ENCODE measurements at places on chromosomes 2 and 18.
A peak's percentile ranks its signal among the peaks of the same experiment; 100 is the strongest.

- no peak for DNase-seq
These were observed 211.0 kb downstream of the HAUS1 start for GRCh38 chr18:46315161-46315560.

GRCh38 chr18:40949114-40949950 is 1005.7 kb upstream of the PIK3C3 start:
- DNase-seq = no peak

- no peak for DNase-seq
These were observed 23.3 kb downstream of the LDLRAD4 start for GRCh38 chr18:13241893-13242175.

DNA sequence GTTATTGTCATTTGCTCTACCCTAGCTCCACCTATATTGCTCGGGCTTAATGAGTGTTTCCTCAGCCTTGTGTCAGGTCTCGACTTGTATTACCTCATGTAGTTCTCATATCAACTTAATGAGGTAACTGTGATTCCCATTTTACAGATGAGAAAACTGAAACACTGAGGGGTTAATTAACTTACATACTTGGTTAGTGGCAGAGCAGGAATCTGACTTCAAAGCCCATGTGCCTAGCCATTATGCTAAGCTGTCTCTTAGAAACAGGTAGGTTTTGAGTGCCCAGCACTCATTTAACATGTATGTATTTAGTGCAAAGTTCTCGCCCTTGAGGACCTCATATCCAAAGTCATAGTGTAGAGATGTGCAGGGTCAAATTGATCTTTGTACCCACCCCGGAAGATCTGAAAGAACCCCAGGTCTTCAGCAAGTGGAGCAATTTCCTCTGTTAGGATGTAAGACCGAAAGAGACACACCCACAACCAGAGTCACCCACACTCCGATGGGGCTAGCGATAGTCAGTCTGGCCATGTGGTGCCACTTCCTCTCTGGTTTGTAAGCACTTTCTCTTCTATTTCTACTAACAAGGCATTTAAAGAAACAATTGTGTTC is 121.0 kb upstream of the SLC39A10 start:
- peak; percentile 63 for DNase-seq

- DNase-seq = no peak
These were observed 60.8 kb downstream of the LIMS1 start for GRCh38 chr2:108594982-108595464.

DNA sequence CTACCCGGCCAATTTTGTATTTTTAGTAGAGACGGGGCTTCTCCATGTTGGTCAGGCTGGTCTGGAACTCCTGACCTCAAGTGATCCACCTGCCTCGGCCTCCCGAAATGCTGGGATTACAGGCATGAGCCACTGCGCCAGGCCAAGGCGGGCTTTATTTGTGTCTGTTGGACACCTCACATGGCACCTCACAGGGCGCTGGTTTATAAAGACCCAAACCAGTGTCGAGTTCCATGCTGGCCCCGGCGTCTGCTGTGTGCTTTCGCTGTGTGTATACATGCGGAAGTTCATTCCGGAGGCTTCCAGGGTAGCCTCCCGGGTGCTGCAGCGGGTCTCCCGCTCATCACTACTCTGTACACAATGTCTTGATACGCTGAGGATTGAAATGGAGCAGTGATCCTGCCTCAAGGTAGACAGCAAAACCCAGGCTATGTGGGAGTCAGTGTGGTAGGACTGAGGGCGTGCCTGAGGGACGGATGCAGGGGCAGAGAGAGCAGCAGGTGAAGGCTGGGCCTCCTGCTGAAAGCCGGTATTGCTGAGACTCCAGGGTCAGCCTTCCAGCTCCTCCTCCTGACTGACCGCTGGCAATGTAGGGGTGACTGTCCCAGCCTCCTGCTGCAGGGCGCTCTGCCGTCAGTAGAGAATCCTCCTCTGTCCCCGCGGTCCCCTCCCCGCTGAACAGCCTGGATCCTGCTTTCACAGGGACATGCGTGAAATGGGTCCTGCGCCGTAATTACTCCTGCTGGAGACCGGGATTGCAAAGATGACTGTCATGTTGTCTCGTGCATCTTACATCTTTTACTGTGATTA is 22.7 kb downstream of the LDLRAD4 start:
- DNase-seq = no peak

DNA sequence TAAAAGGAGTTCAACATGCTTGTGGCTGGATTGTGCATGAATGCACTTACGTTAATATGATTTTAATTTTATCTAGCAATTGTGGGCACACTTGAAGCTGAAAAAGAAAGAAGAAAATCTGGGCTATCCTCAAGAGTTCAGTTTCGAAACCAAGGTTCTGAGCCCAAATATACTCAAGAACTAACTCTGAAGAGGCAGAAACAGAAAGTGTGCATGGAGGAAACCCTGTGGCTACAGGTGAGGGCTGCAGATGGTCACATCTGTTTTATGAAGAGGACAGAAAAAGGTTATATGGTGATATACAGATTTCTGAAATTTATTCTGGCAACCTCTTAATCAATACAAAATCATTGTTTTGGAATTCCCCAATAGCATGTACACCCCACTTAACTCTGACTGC is 57.3 kb downstream of the ITGA6 start:
- no peak for DNase-seq

- DNase-seq = no peak
These were observed 209.0 kb downstream of the FAM210A start for GRCh38 chr18:13517369-13517768.

DNA sequence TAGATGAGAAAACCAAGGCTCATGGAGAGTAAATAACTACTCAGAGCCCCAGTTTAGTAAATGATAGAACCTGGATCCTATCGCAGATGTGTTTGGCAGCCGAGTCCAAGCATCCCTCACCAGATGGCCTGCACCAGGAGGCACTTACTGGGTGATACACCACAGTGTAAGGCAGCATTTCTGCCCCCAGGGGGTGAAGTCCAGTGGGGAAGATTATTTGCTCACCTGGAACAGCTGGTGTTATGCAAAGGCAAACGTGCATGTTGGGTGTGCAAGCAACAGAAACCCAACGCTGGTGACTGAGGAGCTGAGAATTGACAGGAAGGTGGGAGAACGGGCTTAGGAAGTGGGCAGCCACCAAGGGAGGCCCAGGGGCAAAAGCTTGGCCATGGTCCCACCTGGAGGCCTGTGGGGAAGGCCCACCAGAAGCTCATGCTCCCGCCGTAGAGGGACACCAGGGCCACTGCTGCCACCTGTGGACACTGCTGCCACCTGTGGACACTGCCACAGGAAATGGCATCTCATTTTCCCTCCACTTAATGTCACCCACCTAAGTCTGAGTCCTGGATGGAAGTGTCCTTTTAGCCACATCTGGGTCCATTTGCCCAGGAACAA is 100.6 kb downstream of the TFCP2L1 start:
- no peak for DNase-seq

DNA sequence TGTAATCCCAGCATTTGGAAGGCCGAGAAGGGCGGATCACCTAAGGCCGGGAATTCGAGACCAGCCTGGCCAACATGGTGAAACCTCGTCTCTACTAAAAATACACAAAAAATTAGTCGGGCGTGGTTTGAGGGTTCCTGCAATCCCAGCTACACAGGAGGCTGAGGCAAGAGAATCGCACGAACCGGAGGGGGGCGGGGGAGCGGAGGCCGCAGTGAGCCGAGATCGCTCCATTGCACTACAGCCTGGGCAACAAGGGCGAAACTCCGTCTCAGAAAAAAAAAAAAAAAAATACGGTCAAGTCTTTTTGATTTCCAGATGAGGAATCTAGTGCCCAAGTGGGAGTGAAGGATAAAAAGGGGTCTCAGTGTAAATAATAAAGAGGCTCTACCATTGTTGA is 16.5 kb upstream of the MEIS1 start:
- no peak for DNase-seq

DNA sequence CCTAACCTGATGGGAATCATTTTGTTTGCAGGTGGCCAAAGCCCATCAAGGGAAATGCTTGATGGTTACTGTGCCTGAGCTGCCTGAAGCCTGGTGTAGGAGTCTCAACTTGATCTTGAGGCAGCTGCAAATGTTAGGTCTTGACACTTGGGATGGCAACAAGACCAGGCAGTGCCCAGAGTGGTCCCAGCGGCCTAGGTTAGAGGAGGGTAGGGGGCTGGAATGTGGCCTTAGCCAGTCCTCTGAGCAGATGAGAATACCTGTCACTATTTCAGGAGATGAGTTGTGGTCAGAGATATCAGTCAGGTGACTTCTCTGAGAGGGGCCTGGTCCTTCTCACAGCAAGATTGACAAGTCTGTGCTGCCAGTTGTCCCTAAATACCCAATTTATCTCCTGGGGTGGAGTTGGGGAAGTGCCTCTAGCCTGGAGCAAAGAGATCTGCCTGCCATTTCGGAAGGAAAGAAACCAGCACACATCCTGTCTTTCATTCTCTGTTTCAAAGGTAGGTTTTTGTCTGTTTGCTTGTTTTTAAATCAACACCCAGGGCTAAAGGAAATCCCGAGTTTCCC is 13.4 kb downstream of the SPTBN1 start:
- DNase-seq = no peak

GRCh38 chr2:181461056-181461997 is 4.1 kb downstream of the ITGA4 start:
- no peak for DNase-seq

- DNase-seq = no peak
These were observed 691.8 kb upstream of the CHAC2 start for GRCh38 chr2:53075760-53076159.

GRCh38 chr2:120568089-120568974 is 167.3 kb upstream of the GLI2 start:
- DNase-seq = no peak

GRCh38 chr2:28433215-28433614 is 40.6 kb downstream of the FOSL2 start:
- no peak for DNase-seq

DNA sequence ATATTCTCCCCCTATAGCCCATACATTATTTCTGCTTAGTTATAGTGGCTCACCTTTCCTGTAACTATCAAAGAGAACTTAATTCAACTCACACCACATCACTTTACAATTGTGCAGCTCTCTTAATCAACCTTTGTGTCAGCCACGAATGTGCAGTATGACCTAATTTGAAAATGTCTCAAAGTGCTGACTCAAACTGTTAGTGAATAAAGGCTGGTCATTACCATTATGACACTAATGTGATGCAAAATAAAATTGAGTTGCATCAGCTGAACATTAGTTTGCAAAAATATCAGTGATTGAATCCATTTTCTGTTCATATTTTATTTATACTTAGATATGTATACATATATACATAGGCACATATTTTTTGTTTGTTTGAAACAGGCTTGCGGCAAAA is 251.8 kb downstream of the MEIS1 start:
- DNase-seq = no peak

DNA sequence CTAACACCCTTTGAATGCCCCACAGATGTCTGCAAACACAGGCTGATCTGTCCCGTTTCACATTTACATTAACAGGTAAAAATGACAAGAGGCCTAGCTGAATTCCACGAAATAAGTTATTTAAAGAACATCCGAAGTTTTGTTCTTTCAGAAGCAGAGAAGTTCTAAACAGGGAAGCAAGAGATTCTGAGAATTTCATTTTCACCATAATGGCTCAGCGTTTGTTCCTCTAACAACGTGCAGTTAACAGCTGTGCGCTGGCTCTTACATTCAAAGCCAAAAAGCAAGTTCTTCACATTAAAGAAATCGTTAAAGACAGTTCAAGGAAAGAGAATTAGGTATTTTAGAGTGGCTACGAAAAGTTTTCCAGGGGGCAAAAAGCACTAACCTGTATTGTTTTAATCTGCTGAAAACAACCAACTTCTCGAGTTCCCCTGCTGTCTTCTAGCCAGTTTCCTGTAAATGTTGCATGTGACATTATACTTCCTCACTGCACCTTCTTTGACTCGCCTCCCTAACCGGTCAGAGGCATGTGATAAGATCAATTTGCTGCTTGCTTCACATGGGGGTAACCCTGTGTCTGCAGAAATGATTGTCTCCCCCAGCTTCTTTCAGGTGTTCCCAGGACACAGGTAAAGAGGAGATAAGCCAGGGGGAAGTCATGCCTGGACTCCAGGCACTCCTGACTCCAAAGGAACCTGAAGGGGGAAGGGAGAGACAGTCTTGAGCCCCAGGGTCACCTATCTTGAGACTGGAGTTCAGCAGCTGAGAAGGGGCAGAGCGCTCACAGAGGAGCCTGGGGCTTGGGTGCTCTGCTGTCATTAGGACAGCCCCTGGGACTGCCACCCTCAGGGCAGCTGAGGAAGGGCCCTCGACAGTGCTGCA is 36.8 kb upstream of the WIPF1 start:
- peak; percentile 31 for DNase-seq

DNA sequence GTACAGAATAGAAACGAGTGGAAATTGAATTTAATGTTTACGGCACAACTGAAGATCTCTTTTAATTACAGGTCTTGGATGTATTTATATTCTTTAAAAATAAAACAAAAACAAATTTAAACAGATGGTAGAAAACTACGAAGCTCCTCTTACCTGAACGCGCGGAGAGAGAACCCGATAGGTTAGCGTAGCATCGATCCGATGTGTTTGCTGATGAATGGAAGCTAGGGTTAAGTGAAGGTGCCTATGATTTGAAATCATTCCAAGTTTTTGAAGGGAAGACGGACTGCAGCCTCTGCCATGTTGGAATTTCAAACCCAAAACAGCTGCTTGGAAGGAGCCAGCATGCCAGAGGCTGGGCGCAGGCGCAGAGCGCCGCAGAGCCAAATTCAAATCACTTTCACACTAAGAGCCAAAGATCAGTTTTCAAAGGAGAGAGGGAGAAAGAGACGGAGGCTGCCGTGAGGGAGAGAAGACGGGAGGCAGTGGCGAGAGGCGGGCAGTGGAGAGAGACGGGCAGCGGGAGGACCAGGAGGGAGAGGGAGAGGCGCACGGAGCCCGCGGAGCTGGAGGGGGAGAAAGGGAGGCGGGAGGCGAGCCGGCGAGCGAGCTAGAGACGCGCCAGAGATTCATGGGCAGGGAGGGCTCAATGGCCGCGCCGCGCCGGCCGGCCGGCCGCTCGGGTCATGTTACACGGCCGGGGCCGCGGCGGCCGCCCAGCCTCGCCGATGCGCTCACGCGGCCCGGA is at the start of gene FIGN:
Gene FIGN, minus strand, starts transcription at position 324 of the 748 bp plus-strand sequence. CDS start 1,081 bp downstream, outside the sequence.
- no peak for DNase-seq

DNA sequence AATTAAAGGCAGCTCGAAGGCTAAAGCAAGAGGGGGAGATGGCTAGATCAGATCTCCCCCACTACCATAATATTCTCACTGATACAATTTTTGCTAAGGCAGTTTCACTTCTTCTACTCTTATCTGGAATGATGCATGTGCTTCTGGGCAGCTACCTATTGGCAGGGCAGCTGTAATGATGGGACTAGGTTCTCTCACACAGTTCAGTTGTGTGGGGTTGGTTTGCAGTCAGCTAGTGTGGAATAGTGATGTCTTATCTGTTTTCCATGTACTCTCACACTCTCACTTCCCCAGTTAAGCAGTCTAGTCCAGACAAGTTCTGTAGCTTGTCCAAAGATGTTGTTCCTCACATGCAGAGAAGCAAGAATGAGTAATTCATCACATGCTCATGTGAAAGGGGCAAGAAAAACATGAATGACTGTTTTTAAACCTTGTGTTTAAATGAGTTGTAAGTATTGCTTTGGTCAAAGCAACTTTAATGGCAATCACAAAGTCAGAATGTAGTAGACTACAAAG is 836.1 kb downstream of the CBLN2 start:
- no peak for DNase-seq
